Cardiac muscle cell (in vitro differentiated cells and primary cell): ENCODE measurements at places on chromosomes 12 and 14. TPM values are rescaled to one million over a fixed set of nuclear protein-coding genes. Genes with fewer than 3 reads are reported as not detected.

The GPRC5A gene
- 0.53 and 1.5 TPM in 2 replicates for total RNA-seq

DNA sequence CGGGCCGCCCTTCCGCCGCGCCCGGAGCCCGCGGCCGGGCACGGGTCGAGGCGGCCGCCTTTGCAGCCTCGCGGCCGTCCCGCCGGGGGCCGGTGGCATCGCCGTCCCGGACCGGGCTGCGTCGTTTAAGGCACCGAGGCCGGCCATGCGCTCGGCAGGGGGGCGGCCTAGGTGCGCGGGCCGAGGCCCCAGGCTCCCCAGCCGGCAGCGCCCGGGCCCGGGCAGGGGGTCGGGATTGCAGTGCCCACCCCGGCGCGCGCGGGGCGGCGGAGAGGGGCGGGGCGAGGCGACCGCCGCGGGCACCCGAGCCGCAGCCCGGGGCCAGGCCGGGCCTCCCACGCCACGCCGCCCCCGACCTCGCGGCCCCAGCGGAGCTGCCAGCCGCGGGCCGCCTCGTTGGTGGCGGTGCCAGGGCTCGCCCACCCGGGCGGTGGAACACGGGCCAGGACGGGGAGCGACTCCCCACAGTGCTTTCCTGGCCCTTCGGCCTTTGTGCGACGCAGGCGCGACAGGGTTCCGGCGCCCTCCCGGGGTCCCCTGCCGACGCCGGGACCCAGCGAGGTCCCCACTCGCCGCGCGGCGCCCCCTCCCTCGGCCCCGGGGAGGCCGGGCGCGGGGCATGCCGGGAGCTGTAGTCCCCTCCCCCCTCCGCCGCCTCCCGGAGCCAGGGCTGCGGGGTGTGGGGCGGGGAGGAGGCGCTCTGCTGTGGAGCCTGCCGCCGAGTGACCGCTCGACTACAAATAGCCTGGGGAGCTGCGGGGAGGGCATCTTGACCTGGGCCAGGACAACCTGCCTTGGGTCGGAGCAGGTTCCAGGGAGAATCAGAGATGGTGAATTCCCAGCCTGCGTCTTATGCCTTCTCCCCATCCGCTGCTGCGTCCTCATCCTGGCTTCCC is 769 bp downstream of the FKBP4 start:
- peak overlapping the region; percentile 49 for H3K27ac ChIP-seq
- no peaks in the 10 kb centered on the region for H3K27me3 ChIP-seq
- H3K36me3 ChIP-seq = peaks cover 30% of the 10 kb centered on the region
- H3K4me1 ChIP-seq = peaks cover 8% of the 10 kb centered on the region
- H3K4me3 ChIP-seq = peak overlapping the region; percentile 71

DNA sequence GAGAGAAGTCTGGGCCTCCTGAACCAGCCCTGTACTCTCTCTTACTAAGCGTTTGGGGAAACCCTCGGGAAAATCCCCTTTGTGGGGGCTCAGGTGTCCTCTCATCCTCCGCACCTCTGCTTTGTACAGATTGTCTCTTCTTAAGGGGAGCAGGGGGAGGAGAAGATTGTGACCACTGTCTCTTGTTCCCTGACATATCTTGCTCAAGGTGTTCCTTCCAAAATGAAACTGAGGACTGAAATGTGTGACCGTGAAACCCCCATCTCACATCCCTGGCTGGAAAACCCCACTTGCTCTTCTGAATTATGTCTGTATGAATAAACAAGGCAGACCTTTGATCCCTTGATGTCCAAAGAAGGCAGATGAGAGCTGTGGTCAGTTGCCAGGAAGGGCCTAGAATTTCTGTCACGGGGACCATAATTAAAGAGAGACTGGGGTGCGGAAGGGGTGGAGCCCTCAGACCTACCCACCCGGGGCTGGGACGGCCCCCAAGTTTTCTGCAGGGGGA is 369.8 kb downstream of the AACS start:
- H3K27me3 ChIP-seq = no peaks in the 10 kb centered on the region
- H3K27ac ChIP-seq = no peak overlapping the region

- H3K27ac ChIP-seq = no peak overlapping the region
- H3K36me3 ChIP-seq = no peaks in the 10 kb centered on the region
- DNase-seq = no peak
- H3K27me3 ChIP-seq = no peaks in the 10 kb centered on the region
- no peak overlapping the region for H3K4me3 ChIP-seq
- H3K4me1 ChIP-seq = peaks cover 11% of the 10 kb centered on the region
These were observed 11.1 kb upstream of the PTGES3 start for GRCh38 chr12:56699020-56699661.

The MUCL1 gene
- not detected in 2 replicates for total RNA-seq

The AHNAK2 gene
- 59.3 and 78.0 TPM in 2 replicates for total RNA-seq

The FBLN5 gene
- total RNA-seq = 0.74 and 0.88 TPM in 2 replicates

GRCh38 chr14:98325761-98326160 is 946.2 kb downstream of the BCL11B start:
- no peaks in the 10 kb centered on the region for H3K4me1 ChIP-seq
- H3K36me3 ChIP-seq = no peaks in the 10 kb centered on the region
- no peaks in the 10 kb centered on the region for H3K27me3 ChIP-seq
- no peak overlapping the region for H3K27ac ChIP-seq

DNA sequence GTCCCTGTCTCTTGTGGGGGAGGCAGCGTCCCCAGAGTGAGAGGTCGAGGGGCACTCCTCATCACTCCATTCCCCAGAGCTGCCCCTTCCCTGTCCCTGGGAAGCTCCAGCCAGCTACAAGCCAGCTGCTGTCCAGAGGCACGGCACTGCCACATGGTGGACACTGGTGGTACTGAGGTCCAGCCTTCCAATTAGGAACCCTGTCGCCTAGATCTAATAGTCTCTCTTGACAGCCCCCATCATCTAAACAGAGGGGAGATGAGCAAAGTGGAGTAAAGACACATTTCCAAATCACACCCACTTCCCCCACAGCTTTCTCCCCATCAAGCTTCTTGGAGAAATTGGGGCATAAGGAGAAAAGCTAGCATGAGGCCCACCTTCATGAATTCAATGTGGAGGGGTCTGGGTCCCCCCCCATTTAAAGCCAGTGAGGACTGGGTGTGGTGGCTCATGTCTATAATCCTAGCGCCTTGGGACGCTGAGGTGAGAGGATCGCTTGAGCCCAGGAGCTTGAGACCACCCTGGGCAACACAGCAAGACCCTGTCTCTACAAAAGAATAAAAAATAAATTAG is 2.1 kb upstream of the INHBE start:
- H3K36me3 ChIP-seq = no peaks in the 10 kb centered on the region
- no peak overlapping the region for H3K4me3 ChIP-seq
- peak overlapping the region; percentile 91 for H3K27ac ChIP-seq
- no peaks in the 10 kb centered on the region for H3K27me3 ChIP-seq

DNA sequence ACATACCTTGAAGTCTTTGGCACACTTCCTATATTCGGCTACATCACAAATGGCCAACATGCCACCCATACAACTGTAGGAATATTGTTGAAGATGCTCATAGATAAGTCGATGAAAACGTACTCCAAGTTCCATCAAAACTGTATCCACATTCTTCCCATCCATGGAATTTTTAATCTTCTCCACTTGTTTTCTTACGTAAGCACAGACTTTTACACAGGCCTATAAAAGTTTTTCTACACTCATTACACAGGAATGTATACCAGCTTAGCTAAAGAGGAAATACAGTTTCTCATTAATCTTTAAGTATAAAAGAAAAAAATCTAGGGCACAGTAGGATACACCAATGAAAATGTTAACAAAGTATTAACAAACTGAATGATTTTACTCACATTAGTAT is 59.1 kb downstream of the EXOC5 start:
- no peak overlapping the region for H3K4me3 ChIP-seq
- peak; percentile 22 for DNase-seq
- peaks cover 24% of the 10 kb centered on the region for H3K36me3 ChIP-seq
- H3K27me3 ChIP-seq = no peaks in the 10 kb centered on the region

- DNase-seq = peak; percentile 53
- no peaks in the 10 kb centered on the region for H3K27me3 ChIP-seq
- no peak overlapping the region for H3K27ac ChIP-seq
- H3K36me3 ChIP-seq = no peaks in the 10 kb centered on the region
- H3K4me1 ChIP-seq = no peaks in the 10 kb centered on the region
These were observed 151.6 kb upstream of the OR4E1 start for GRCh38 chr14:21825149-21825743.

The DIO2 gene
- total RNA-seq = 0.11 and 0.66 TPM in 2 replicates

The CEP170B gene
- 26.5 and 39.5 TPM in 2 replicates for total RNA-seq

DNA sequence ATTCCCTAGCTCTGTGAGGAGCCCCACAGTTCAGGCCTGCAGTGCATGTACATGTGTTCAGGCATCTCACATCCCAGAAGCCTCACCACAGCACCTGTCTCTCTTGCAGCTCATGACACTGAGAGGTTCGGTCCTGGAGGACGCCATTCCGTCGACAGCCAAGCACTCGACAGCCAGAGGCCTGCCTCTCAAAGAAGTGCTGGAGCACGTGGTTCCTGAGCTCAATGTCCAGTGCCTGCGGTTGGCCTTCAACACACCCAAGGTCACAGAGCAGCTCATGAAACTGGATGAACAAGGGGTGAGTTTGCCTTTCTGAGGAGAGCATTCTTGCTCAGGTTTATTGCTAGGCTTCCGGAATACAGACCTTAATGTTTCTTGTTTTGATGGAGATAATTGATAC is 308.3 kb upstream of the RGS6 start:
- no peaks in the 10 kb centered on the region for H3K27me3 ChIP-seq
- H3K27ac ChIP-seq = peak overlapping the region; percentile 7
- DNase-seq = no peak
- no peaks in the 10 kb centered on the region for H3K36me3 ChIP-seq
- H3K4me1 ChIP-seq = peaks cover 34% of the 10 kb centered on the region

- no peaks in the 10 kb centered on the region for H3K36me3 ChIP-seq
- H3K27me3 ChIP-seq = no peaks in the 10 kb centered on the region
- no peak overlapping the region for H3K4me3 ChIP-seq
- no peak for DNase-seq
- H3K27ac ChIP-seq = no peak overlapping the region
- H3K4me1 ChIP-seq = peaks cover 37% of the 10 kb centered on the region
These were observed 19.2 kb downstream of the CCDC85C start for GRCh38 chr14:99584823-99585222.

The SYT1 gene
- 0.63 and 0.66 TPM in 2 replicates for total RNA-seq

The NIN gene
- 14.9 and 35.5 TPM in 2 replicates for total RNA-seq

The ADSS1 gene
- total RNA-seq = 53.8 and 63.8 TPM in 2 replicates

- no peaks in the 10 kb centered on the region for H3K4me1 ChIP-seq
- no peak overlapping the region for H3K27ac ChIP-seq
- no peak overlapping the region for H3K4me3 ChIP-seq
- H3K36me3 ChIP-seq = no peaks in the 10 kb centered on the region
- no peak for DNase-seq
- no peaks in the 10 kb centered on the region for H3K27me3 ChIP-seq
These were observed 1214.3 kb upstream of the TMEM132C start for GRCh38 chr12:127052511-127053232.

The DDX54 gene
- 72.6 and 148 TPM in 2 replicates for total RNA-seq

DNA sequence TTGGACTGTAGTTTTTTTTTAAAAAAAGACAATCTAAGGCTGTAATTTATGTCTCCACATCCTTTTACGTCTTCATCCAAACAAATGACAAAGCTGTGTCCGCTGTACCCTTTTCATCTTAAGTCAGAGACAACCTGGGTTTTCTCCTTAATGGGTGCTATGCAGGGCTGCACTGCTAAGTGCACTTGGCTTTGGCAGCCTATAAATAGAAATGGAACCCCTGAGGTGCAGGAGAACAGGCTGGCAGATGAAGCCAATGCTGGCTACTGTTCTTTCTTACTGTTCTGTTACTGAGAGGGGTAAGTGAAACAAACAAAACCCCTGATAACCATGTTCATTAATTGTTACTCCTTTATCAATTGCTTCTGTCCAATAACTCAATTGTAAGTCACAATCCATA is 47.1 kb upstream of the KICS2 start:
- H3K36me3 ChIP-seq = no peaks in the 10 kb centered on the region
- no peak overlapping the region for H3K4me3 ChIP-seq
- no peaks in the 10 kb centered on the region for H3K27me3 ChIP-seq

The MSRB3 gene
- 41.0 and 44.0 TPM in 2 replicates for total RNA-seq

GRCh38 chr12:52865090-52865944 is 16.5 kb upstream of the KRT78 start:
- no peaks in the 10 kb centered on the region for H3K4me1 ChIP-seq
- H3K27ac ChIP-seq = no peak overlapping the region
- H3K27me3 ChIP-seq = no peaks in the 10 kb centered on the region
- DNase-seq = peak; percentile 83
- H3K36me3 ChIP-seq = no peaks in the 10 kb centered on the region

The LPAR5 gene
- total RNA-seq = 0.07 and 0.71 TPM in 2 replicates

DNA sequence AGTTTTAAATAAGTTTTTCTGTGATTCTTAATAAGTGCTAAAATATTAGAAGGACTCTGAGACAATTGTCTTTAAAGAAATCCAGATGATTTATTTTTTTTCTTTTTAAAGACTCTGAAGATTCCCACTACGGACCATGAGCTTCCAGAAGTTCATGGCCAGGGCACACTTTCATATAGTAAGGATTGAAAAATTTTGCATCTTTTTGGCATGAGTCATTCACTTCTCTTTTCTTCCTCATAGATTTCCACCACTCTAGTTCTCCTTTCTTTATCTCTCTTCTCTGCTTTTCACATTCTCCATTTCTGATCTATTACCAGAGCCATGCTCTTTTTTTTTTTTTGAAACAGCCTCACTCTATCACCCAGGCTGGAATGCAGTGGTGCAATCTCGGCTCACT is 385.8 kb downstream of the FLRT2 start:
- H3K4me3 ChIP-seq = no peak overlapping the region
- DNase-seq = no peak
- H3K4me1 ChIP-seq = no peaks in the 10 kb centered on the region
- no peaks in the 10 kb centered on the region for H3K36me3 ChIP-seq
- H3K27ac ChIP-seq = no peak overlapping the region

The SMCO3 gene
- total RNA-seq = not detected in 2 replicates

The NUBPL gene
- 27.4 and 30.8 TPM in 2 replicates for total RNA-seq

The SMAGP gene
- 3.0 and 5.5 TPM in 2 replicates for total RNA-seq

The NDUFB1 gene
- total RNA-seq = 154 and 223 TPM in 2 replicates

The SLC6A15 gene
- total RNA-seq = 0.49 and 1.0 TPM in 2 replicates

GRCh38 chr12:3965046-3965445 is 91.8 kb upstream of the PARP11 start:
- no peak overlapping the region for H3K4me3 ChIP-seq
- H3K4me1 ChIP-seq = peaks cover 36% of the 10 kb centered on the region
- no peak overlapping the region for H3K27ac ChIP-seq
- H3K36me3 ChIP-seq = no peaks in the 10 kb centered on the region
- no peaks in the 10 kb centered on the region for H3K27me3 ChIP-seq

The LRTM2 gene
- not detected in 2 replicates for total RNA-seq

DNA sequence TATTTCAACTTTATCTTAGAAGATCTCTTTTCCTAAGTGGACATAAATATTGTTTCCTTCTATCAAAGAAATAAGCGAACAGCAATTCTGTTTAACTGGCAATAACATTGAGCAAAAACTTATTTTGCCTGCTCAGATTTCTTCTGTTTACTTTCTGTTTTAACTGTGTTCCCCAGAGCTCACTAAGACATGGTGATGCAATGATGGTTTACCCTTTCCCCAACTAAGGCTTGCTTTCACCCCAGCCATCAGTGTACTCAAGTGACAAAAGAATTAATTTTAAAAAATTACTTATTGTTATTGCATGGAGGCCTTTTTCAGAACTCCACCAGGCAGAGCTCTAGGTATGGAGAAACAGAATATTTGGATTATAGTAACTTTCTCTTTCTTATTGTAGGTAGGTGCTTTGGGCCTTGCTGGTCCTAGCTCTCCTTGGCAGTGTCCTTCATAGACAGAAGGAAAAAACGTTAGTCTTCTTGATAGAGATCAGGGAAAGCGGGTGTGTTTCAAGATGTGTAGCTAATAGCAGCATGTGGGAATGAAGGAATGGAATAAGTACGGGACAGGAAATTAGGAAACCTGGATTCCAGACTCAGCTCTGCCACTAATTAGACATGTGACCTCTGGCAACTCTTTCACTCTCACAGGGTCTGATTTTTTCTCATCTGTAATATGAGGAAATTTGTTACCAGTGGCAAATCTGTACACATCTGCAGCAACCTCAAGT is 14.6 kb upstream of the DDHD1 start:
- H3K4me3 ChIP-seq = no peak overlapping the region
- H3K27ac ChIP-seq = no peak overlapping the region
- H3K27me3 ChIP-seq = no peaks in the 10 kb centered on the region
- DNase-seq = no peak

The GUCY2C gene
- total RNA-seq = not detected in 2 replicates

The LMNTD1 gene
- not detected in 2 replicates for total RNA-seq
